ENCODE measurements at places on chromosomes 13 and 19.

GRCh38 chr19:19151418-19151817 is 13.1 kb upstream of the TMEM161A start:
- DNase-seq, result no peak

GRCh38 chr19:51070334-51071094 is 5.6 kb upstream of the KLK13 start:
- no peak for DNase-seq

GRCh38 chr19:35089554-35089953 is 26.1 kb upstream of the FXYD3 start:
- no peak for DNase-seq

GRCh38 chr13:57633141-57633949 is 1.8 kb downstream of the PCDH17 start:
- DNase-seq, result no peak

- DNase-seq, result no peak
These were observed 99.0 kb upstream of the TNFSF11 start for GRCh38 chr13:42474954-42475353.

- DNase-seq, result no peak
These were observed 2.0 kb upstream of the ZDHHC20 start for GRCh38 chr13:21461131-21461530.

GRCh38 chr13:36919833-36920615 is at the start of gene SMAD9:
Gene SMAD9, minus strand, starts transcription at chr13:36920238. Its CDS starts 40,549 bp downstream, at chr13:36879689.
- peak; percentile 16 for DNase-seq

Data from stimulated activated CD4-positive, alpha-beta T cell treated with anti-CD3 and anti-CD28 coated beads, Interleukin-4, amount 100 ng/mL, for 1 hour (primary cell).